ENCODE measurements at places on chromosomes 13 and 19.
A peak's percentile ranks its signal among the peaks of the same experiment; 100 is the strongest.

DNA sequence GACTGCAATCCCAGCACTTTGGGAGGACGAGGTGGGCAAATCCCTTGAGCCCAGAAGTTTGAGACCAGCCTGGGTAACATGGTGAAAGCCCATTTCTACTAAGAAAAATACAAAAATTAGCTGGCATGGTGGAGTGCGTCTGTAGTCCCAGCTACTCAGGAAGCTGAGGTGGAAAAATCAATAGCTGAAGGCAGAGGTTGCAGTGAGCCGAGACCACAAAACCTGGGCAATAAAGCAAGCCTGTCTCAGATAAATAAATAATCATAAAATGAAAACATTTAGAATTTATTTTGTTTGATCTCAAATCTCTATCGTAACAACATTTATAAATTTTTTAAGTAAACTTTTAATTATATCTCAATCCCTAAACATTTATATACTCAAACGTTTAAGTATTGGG, 36.6 kb downstream of the USP12 start:
- ATAC-seq = no peak

- ATAC-seq = no peak
Measured at GRCh38 chr13:73140801-73141200, 82.0 kb downstream of the KLF5 start.

DNA sequence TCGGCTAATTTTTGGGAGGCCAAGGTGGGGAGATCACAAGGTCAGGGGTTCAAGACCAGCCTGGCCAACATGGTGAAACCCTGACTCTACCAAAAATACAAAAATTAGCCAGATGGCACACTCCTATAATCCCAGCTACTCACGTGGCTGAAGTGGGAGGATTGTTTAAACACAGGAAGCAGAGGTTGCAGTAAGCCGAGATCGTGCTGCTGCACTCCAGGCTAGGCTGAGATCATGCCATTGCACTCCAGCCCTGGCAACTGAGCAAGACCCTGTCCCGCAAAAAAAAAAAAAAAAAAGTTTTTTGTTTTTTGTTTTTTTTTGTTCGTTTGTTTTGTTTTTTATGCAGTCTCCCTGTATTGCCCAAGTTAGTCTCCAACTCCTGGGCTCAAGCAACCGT, 21.2 kb downstream of the MAST1 start:
- ATAC-seq = no peak

DNA sequence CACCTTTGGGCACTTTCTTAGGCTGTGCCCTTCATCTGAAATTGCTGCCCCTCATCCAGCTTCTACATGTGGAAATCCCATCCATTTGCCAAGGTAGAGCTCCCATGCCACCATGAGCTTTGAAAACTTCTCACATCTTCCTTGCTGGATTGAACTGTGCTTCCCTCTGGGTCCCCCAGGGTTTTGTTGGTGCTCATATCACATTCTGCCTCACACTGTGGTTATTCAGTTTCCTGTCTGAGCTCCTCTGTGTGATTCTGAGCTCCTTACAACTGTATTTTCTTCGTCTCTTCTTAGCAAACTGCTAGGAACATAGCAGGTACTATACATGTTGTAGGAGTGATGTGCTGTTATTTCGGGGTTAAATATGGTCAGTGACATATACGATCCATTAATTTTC, 74.9 kb upstream of the KL start:
- no peak for ATAC-seq

GRCh38 chr19:12156223-12157058, at the start of gene ZNF625:
Gene ZNF625, minus strand, starts transcription at chr19:12156734. Its CDS starts 176 bp downstream, at chr19:12156558.
- peak; percentile 99 for ATAC-seq

DNA sequence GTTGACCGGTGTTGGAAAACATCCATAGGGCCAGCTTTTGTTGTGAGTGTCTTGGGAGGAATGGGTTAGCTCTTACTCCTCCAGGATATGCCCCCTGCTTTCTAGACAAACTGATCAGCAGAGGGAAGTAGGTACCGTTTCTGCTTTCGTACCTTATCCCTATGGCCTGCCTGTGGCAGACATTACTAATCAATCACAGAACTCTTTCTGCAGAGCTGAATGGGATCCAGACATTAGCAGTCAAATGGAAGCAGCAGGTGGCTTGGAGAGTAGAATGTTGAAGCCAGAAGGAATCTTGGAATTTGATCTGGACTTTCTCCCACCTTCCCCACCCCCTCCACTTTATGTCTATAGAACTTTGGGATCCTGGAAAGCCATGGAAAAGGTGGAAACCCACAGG, 17.1 kb downstream of the NWD1 start:
- no peak for ATAC-seq

DNA sequence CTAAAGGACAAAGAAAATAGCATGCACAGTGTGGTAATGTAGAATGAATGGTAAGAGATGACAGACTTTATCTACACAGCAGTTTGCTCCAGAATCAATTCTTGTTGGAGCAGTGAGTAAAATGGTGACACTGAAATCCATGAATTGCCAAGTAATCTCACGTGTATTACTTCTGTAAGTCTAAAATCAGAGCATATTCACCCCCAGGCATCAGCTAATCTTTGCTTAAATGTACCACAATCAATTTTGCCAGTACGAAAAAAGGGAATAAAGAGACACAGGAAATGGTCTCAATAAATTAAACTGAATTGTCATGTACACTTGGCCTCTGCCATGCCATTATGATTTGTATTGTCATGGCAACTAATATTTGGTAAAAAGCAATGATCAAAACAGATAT, 294.2 kb downstream of the PCDH17 start:
- no peak for ATAC-seq

DNA sequence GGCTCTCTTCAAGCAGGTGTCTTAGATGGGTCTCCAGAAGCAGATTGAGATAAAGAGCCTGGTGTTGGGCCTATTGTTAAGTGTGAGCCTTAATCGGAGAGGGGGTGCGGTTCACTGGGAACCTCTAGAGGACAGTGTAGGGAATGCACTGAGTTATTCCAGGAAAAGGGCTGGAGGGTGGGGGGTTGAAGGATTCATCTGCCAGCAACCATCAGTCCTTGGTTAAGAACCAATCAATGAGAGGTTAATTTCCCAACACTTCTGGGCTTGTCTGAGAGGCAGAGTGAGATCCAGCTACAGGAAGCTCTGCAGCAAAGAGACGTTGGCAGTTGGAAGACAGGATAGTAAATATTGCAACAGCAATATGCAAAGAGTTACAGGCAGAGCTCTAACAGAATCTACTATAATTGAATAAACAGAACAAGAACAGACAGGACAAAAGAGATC, 28.7 kb downstream of the CYP4F2 start:
- ATAC-seq = peak; percentile 88

DNA sequence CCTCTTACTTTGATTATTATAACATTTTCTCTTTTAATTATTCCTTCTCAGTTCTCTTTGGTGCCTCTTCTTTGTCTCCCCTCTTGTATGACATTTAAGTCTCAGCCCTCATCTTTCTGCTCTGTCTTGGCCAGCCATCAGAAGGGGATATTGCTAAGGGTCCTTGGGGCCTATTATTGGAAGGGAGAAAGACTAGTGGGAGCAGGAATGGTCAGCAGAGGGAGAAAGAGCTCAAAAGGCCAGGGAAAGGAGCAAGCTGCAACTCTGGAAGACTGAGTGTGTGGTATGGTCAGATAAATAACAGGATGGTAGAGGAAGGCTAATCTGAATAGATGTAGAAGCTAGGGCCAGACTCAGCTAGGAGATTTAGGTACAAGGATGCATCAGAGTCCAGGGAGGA, 336.9 kb downstream of the TDRD3 start:
- ATAC-seq = no peak

DNA sequence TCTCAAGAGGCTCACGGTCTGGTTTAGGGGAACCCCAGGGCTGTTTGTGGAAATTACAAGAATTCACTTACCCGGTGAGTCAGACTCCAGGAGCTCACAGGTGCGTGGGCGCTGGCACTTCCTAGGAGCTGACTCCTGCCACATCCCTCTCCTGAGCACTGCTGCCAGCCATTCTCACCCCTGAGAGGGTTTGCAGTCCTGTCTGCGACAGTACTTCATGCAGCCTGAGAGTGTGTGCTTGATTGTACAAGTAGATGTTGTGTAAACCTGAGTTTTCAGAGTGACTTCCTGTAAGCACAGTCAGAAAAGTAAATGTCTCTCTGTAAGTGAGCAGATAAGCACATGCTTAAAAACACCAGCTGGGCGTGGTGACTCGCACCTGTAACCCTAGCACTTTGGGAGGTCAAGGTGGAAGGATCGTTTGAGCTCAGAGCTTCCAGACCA, 8.1 kb downstream of the MRPL4 start:
- no peak for ATAC-seq

GRCh38 chr13:99357941-99358340, 50.7 kb upstream of the GPR183 start:
- no peak for ATAC-seq

DNA sequence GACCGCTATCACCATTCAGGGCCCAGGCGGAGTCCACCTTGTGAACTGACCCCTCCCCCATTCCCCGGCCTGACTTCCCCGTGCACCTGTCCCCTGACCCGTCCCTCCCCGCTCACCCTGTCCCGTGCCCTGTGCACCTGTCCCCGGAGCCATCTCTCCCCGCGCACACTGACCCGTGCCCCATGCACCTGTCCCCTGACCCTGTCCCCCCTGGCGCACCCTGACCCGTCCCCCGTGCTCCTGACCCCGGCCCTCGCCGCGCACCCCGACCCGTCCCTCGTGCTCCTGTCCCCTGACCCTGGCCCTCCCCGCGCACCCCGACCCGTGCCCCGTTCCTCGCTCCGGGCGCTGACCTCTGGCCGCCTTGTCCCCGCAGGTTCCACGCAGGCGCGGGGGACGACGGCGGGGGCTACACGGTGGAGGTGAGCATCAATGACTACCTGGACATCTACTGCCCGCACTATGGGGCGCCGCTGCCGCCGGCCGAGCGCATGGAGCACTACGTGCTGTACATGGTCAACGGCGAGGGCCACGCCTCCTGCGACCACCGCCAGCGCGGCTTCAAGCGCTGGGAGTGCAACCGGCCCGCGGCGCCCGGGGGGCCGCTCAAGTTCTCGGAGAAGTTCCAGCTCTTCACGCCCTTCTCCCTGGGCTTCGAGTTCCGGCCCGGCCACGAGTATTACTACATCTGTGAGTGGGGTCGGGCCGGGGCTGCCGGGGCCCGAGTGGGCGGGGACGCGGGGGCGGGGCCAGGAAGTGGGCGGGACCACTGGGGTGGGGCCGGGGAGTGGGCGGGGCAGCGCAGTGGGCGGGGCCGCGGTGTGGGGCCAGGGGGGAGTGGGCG, 9.7 kb downstream of the EFNA2 start:
- ATAC-seq = peak; percentile 14

DNA sequence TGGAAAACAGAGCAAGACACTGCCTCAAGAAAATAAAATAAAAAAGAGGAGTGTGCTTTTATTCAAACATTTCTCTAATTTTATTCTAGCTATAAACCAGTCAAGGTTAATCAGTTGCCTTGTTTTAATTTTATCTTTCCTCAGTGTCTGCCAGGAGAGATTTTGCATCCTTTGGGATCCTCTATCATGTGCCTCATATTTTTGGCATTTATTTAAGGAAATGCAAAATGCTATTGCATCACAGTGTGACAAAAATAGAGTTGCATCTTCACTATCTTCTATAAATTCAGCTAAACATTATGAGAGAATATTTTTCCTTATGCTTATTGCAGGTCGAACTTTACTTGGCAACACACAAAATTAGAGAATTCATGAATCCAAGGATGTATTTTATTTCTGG, 639.0 kb upstream of the KLF12 start:
- no peak for ATAC-seq

DNA sequence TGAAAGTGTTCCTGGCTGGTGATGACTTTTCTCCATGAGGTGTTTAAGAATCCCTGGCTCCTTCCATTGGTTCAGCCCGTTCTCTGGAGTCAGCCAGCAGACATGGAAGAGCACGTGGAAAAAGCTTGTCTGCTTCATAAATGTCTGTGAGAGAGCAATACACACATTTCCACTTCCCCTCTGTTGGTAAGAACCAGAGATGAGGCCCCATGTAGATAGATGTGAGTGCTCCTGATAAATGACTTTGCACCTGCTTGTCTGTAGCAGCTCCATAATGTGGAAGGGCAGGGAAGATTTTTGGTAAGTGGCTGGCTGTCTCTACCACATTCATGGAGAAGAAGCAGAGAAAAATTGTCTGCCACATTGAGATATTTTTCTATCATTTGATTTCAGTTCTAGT, 325.8 kb downstream of the LMO7 start:
- no peak for ATAC-seq

GRCh38 chr13:77459592-77459991, 75.9 kb upstream of the SCEL start:
- ATAC-seq = no peak

DNA sequence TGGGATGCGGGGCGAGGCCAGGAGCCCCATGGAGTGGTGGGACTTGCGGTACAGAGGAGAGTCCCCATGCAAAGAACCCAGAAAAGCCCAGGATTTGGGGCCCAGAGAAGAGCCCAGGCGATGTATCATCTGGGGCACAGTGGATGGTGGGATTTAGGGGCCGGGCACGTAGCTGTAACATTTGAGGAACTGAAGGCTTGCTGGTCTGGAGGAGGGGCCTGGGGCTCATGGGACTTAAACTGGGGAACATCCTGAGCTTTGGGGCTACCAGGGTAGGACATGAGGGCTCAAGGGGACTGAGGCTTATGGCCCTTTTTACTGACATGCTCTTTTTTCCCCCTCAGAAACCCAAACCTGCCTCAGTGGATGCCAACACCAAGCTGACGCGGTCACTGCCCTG, 13.5 kb downstream of the MED25 start:
- ATAC-seq = no peak

DNA sequence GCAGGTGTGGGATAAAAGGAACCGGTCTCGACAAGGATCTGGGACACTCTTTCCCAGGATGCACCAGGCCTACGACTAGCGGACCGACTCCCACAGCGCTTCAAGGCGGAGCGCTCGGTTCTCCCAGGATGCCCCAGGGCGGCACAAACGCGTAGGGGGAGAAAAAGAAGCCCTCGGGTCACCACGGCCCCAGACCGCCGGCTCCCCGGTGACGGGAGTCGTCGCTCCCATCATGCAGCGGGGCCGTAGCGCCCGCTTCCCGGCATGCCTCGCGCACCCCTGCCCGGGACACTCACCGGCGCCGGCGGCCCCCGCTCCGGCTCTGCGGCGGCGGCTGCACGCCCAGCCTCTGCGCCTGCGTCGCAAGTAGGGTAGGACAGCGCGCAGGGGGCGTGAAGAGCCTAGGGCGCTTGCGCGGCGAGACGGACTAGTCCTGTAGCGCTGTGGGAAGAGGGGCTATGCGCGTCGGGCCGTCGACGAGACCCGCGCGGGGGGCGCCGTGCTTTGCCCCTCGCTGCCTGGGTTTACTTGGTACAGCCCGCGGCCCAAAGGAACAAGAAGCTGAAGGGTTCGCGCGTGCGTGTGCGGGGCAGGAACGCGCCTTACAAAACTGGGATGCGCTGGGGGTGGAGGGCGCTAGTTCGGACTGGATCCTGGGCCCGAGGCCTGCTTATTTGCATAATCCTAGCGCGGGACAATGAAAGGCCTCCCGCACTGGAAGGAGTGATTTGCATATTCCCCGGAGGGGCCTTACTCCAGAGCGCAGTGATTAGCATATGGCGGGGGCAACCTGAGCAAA, at the start of gene ZNF428:
ZNF428 (minus strand) TSS at position 368 of the 799 bp plus-strand sequence. CDS start 5,325 bp downstream, outside the sequence.
- ATAC-seq = peak; percentile 97

GRCh38 chr13:40220299-40220935, 446.0 kb downstream of the FOXO1 start:
- no peak for ATAC-seq

- no peak for ATAC-seq
Measured at GRCh38 chr19:8046569-8047165, 5.9 kb upstream of the CCL25 start.

GRCh38 chr19:29673451-29674371, 8.4 kb downstream of the PLEKHF1 start:
- no peak for ATAC-seq

GRCh38 chr19:51824281-51825005, 29.5 kb downstream of the FPR3 start:
- ATAC-seq = no peak

GRCh38 chr13:32537580-32538142, 934 bp downstream of the N4BP2L2 start:
- no peak for ATAC-seq

Data from SK-N-SH treated with all-trans-retinoic acid at 6 μM for 48 hours (cell line).